ENCODE measurements at places on chromosomes 11 and 22.

DNA sequence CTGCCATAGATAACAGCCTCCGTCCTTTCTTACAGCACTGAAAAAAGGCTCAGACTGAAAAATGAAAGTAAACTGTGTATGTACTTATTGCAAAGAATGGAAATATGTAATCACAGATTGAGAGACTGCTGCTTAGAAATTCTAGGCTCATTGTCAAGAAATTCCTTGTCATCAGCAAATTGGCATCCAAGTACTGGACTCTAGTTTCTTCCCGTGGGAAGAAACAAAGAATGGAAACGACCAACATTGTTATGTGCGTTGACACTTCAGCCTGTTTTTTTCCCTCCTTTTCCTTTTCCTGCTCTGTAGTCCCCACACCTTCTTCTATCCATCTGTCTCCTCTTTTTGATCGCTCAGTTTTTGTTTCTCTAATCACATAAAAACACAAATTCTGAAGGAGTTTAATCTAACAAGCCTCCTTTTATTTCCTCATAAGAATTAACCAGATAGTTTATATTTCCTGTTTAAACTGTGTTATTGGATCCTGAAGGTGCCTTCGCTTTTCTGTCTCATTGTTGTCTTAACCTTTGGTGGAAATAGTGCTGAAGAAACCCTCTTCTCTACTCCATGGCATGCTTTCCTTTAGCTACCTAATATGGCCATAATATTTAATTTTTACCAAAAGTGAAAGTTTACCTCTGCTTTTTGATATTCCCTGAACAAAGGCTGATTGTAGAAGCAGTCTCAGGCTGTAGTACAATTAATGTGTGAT, 20.0 kb upstream of the CASP12 start:
- peak; percentile 46 for DNase-seq

- DNase-seq: no peak
These were observed 24.3 kb downstream of the KCNQ1OT1 start for GRCh38 chr11:2675540-2675939.

- peak; percentile 46 for DNase-seq
These were observed 87.1 kb upstream of the RAG2 start for GRCh38 chr11:36684840-36685801.

GRCh38 chr11:65416341-65416824, 6.2 kb upstream of the NEAT1 start:
- peak; percentile 88 for DNase-seq

DNA sequence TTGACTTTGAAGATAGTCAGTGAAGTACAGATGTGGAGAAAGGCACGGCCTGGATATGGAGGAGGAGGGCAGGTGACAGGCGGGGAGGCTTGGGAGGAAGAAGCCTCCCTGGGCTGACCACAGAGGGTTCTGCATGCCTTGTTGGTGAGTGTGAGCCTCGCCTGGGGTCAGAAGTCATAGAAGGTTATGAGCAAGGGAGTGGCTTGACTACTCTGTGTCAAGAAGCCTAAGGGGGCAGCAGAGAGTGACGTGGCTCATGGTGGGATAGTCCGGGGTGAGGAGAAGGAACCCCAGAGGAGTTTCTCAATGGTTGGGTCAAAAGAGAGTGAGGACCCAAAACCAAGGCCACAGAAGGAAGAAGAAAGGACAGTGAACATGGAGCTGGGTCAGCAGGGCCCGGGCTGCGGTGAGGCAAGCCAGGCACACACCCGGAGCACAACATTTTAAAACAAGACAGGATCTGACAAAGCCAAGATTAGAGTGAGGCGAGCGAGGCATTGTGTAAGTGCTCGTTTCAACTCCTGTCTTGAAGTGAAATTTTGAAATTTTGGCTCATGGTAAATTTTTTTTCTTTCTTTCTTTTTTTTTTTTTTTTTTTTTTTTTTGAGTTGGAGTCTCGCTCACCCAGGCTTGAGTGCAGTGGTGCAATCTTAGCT, 31.9 kb downstream of the PDGFB start:
- DNase-seq: no peak

GRCh38 chr11:96197103-96197502, 145.9 kb downstream of the MAML2 start:
- no peak for DNase-seq

- DNase-seq: no peak
These were observed 17.3 kb upstream of the CSTF3 start for GRCh38 chr11:33178443-33179180.

- no peak for DNase-seq
These were observed 49.1 kb upstream of the A4GALT start for GRCh38 chr22:42769574-42770447.

- DNase-seq: no peak
These were observed 19.3 kb upstream of the ARAP1 start for GRCh38 chr11:72771507-72771906.

DNA sequence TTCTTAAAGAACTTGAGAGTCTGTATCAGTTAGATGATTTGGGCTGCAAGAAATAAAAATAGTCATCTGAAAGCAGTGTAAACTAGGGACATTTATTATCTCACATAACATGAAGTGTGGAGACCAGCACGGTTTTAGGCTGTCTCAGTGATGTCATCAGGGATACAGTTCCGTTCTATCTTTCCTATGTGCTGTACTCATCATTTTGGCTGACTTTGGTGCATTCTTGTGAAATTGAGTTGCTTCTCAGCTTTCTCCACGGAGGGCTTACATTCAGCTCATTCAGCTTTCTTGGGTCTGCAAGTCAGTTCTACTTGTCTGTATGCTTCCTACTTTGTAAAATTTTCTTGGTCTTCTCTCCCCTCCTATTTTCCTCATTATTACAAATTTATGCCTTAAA, 51.8 kb upstream of the LIN7C start:
- DNase-seq: no peak

DNA sequence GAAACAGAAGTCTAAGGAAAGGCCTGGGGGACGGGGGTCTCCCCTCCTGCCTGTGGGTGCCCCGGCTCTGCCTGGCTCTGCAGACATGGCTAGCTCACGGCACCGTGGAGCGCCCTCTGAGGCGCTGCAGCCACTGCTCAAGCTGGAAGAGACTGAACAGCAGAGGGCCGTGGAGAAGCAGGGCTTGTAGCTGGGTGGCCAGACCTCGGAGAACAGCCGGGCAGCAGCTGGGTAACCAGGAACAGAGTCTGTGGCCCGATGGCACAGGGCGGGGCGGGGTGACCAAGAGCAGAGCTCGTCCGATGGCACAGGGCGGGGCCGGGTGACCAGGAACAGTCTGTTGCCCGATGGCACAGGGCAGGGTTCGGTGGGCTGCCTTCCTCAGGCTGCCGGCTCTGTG, 18.1 kb downstream of the RNH1 start:
- no peak for DNase-seq

- no peak for DNase-seq
These were observed 3.9 kb upstream of the ARFGAP3 start for GRCh38 chr22:42860968-42861367.

DNA sequence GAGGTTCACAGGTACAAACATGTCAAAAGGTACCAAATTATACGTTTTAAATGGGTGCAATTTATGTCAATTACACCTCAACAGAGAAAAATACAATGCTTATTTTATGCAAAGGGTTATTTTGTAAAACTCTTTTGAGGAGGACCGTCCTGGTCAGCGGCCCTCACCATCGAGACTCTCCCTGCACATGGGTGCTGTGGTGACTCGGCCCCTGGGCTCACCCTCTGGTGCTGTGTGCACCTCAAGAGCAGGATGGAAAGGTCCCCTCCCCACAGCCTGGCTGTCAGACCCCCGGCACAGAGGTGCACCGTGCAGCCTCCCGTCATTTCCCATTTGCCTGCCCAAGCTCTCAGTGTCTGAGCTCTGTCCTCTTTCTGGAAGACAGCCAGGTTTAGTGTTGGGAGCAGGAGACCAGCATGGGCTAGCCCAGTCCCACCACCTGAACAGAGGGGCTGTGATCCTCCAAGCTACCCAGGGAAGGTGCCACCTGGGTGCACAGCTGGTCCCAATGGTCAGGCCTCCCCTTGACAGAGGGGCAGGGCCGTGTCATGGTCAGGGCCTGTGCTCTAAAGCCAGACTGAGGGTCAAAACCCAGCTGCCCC, 41.8 kb upstream of the PRODH start:
- DNase-seq: no peak

GRCh38 chr11:106397787-106398501, 320.5 kb downstream of the AASDHPPT start:
- DNase-seq: no peak

- no peak for DNase-seq
These were observed 721.7 kb downstream of the DLG2 start for GRCh38 chr11:84905411-84905810.

GRCh38 chr22:38505541-38506117, 482 bp downstream of the DDX17 start:
- no peak for DNase-seq

DNA sequence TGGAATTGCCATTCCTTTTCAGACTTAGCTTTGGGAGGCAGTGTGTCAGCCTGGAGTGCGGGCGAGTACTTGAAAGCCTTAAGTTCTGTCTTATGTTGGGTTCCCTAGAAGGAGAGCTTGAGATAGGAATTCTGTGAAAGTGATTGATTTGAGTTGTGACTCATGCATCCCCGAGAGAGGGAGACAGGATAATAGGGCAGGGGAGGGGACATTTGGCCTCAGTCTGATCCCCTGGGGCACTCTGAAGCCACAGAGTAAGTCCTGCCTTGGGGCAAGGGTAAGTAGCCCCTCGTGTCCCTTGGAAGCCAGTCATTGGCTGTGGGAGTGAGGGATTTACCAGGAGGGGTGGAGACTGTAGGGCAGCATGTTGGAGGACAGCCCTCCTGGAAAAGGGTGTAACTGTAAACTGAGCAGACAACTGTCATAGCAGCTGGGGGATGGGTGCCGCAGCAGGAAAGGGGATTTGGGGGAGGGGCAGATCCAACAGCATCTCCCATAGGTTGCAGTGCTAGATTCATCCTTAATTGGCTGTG, 44.0 kb downstream of the KIAA1671 start:
- DNase-seq: no peak

DNA sequence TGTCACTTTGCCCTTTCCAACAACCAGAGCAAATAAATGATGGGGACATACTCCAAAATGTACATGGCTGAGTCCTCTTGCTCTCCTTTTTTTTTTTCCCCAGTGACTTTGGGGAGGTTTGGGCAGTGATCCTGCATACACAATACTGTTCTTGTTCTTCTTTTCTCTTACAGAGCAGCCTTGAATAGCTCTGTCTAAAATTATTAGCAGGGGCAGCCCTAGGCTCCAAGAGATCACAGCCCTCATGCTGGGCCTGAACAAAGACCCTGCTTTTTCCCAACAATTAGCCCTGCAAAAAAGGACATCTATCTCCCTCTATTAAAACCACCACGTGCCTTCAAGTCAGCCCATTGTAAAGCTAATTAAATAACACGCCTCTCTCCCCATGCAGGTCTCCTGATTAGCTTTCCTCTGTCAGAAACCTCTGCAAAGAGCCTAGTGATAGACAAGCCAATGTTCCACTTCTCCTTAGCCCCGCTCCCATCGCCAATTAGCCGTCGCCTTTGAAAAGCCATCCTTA, 54.7 kb downstream of the ETS1 start:
- no peak for DNase-seq

- no peak for DNase-seq
These were observed 5.2 kb downstream of the IGSF9B start for GRCh38 chr11:133951327-133952198.

DNA sequence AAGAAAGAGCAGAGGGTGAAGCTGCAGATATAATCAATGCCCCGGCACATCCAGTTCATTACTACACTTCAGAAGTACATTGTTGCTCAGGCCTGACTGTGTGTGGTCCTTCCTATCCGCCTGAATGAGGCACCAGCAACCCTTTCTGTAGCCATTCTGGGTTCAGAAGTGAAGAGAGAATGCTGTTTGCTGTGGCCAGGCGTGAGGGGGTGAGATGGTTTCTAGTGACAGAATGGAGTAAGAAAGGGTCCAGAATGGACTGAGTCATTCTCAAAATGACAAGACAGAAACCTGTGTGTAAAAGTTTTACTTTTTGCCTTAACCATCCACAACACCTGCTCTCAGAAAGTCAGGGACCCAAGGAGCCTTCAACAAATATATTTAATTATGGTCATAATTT, 334.8 kb downstream of the GUCY1A2 start:
- DNase-seq: no peak

GRCh38 chr11:74220376-74220775, 49.3 kb downstream of the PPME1 start:
- DNase-seq: no peak

DNA sequence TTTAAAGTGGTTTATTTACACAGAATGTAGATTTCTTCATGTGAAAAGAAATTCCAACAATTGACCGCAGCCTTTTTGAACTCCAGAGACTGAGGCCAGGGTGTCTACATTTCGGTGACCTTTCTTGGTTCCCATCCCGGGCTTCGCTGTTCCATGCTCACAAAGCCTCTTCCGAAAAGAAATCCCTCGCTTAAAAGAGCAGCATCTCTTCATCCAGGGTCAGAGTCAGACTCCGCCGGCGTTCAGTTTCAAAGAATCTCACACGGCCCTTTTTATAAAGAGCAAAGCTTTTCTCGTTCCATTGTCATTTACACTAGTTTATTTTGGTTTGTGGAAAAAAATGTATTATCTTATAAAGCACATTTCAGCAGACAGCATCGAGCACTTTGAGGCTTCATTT, 530.6 kb upstream of the B3GAT1 start:
- no peak for DNase-seq

DNA sequence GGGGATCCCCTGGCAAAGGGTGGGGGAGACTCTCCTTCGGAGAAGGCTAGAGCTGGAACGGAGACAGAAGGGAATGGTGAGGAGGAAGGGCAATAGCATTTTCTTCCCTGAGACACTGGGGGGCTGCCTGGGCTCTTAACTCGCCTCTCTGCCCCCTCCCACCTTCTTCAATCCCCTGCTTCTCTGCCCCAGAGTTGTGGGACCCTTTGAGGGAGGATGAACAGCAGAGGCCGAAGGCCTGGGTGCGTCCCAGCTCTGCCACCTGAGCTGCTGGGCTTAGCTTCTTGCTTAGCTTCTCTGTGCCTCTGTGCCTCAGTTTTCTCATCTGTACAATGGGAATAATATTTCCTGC, 72.4 kb downstream of the RTL6 start:
- DNase-seq: no peak

DNA sequence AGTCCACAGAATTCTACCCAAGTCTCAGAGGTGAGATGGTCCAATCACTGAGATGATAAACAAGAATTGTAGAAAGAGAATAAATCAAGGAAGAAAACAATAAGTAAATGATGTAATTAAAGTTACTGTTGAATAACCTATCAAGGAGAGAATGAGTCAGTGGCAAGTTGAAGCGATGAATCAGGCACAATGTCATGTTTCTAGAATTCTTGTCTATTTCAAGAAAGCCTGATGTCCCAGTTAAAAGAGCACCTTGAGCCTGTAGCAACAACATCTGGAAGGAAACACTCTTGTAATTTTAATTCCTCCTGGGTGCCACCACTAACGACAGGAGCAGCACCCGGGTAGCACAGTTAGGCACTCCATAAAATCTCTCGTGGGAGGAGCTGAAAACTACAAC, 67.9 kb upstream of the SLC35C1 start:
- DNase-seq: no peak

GRCh38 chr11:26579683-26580082, 7.6 kb upstream of the MUC15 start:
- no peak for DNase-seq

DNA sequence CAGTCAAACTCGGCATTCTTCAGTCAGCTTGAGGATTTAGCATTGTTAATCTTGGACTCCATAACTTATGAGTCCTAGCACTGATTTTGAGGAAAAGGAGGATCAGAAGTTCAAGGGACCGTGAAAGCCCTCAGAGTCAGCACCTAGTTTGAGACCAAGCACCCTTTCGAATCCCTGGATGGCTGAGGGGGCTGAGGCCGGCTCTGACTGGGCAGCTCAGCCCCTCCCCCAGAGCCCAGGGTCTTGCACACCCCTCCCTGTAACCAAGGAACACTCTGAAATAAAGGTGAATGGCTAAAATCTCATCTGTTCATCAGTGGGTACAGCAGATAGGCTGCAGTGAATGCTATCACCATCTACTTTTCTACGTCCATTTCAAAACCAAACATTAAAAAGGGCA, 27.3 kb downstream of the SLC25A18 start:
- DNase-seq: no peak

Measured in CD4-positive, alpha-beta memory T cell (primary cell).